Activated CD8-positive, alpha-beta memory T cell treated with anti-CD3 and anti-CD28 coated beads for 4 hours (primary cell): ENCODE measurements at places on chromosomes 13 and 19.

DNA sequence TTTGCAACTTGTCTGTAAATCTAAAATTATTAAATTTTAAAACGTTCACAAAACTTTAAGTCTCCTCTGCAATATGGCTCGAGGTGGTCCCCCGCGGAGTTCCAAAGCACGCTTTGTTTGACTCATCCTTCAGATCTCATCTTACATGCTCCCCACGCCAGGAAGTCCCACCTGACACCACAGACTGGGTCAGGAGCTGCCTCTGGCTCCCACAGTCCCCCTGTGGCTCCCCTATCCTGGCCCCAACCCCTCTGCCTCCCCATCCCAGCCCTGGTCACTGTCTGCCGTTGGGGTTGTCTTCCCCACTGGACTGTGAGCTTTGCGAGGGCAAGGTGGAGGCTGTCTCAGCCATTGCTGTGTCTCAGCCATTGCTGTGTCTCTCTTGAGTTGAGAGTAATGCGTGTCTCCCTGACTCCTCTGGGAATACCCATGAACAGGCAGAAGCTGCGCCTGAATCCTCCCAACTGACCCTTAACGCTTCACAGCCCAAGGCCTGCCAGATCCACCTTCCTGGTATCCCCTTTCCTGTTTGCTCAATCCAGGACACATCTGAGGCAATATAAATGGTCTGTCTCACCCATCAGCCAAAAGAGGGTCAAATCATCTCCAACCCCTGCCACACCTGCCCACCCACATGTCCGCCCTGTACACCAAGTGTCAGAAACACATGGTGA, 15.9 kb downstream of the DYRK1B start:
- DNase-seq: no peak

DNA sequence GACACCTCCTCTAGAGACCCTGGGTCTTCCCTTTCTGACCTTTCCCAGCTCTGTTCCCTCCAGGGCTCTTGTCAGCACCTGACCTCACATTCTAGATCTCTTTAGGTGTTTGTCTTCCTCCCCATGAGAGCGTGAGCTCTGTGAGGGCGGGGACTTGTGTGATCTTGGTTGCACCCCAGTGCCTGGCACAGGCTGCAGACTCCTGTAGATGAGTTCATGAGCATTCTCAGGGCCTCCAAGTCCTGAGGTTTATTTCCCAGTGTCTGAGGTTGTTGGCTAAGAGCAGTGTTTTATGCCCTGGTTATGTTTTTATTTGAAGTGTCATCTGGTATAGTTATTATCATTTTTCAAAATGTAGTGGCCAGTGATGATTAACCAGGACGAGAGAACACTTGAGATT, 596 bp downstream of the CEACAM4 start:
- DNase-seq: no peak

- DNase-seq: no peak
Observed at GRCh38 chr13:24226762-24227161, 66.2 kb downstream of the SPATA13 start.

DNA sequence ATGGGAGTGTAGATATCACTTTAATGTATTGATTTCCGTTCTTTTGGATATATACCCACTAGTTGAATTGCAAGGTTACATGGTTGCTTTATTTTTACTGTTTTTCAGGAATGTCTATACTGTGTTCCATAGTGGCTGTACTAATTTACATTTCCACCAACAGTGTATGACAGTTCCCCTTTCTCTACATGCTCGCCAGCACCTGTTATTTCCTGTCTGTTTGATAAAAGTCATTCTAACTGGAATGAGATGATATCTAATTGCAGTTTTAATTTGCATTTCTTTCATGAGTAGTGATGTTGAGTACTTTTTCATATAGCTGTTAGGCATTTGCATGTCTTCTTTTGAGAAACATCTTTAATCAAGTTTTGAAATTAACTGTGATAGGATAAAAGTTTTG, 818.6 kb downstream of the SLITRK6 start:
- DNase-seq: no peak

DNA sequence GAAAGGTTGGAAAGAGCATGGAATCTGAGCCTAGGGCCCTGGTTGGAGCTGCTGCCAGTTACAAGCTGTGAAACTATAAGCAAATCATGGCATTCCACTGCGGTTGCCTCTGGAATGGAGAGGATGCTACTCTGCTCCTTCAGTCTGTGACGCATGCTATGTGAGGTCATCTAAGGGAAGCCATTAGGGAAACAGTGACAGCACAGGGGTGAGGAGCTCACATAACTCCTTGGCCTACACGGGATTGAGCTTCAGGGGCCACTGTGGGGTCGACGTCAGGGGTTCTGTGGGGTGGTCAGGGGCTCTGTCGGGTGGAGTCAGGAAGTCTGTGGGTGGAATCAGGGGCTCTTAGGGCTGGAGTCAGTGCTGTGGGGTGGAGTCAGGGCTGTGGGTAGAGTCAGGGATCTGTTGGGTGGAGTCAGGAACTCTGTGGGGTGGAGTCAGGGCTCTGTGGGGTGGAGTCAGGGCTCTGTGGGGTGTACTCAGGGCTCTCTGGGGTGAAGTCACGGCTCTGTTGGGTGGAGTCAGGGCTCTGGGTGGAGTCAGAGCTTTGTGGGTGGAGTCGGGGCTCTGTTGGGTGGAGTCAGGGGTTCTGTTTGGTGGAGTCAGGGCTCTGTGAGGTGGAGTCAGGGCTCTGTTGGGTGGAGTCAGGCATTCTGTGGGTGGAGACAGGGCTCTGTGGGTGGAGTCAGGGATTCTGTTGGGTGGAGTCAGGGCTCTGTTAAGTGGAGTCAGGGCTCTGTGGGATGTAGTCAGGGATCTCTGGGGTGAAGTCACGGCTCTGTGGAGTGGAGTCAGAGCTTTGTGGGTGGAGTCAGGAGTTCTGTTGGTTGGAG, 35.8 kb upstream of the MEDAG start:
- no peak for DNase-seq

DNA sequence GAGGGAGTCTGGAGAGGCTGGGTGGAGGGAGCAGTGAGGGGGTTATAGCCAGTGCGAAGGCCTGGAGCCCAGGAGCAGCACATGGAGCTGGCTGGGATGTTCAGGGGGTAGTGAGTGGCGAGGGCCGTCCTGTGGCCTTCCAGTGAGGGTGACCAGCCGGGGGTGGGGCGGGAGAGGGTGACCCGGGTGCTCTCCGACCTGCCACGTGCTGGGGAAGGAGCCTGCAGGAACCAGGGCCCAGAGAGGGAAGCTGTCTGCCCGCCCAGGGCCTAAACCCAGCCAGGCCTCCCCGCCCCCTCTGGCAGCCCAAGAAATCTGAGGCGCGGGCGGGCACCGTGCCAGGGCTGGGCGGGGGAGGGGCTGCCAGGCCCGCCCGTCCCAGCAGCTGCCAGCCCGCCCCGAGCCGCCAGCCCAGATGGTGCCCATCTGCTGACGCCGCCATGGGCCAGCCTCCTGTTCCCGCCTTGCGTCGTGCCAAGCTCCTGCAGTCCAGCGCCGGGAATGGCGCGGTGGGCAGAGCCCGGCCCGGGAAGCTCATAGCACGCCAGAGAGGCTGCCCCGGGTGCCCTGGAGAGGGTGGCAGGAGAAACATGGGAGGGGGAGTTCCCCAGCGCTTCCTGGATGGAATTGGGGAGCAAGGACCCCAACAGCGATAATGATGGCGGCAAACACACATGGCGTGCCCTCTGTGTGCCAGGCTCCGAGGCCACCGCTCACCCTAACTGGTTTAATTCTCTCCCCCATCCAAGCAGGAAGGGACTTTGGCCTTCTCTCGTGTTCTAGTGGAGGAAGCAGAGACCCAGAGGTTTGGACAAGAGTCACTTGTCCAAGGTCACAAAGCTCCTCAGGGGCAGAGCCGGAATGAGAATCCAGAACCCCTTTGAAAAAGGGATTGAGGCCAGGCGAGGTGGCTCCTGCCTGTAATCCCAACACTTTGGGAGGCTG, 21.5 kb downstream of the NFIC start:
- no peak for DNase-seq

- DNase-seq: no peak
Observed at GRCh38 chr19:54317108-54317964, 4.4 kb upstream of the LILRA5 start.
